ENCODE measurements at places on chromosomes 13 and 19.

DNA sequence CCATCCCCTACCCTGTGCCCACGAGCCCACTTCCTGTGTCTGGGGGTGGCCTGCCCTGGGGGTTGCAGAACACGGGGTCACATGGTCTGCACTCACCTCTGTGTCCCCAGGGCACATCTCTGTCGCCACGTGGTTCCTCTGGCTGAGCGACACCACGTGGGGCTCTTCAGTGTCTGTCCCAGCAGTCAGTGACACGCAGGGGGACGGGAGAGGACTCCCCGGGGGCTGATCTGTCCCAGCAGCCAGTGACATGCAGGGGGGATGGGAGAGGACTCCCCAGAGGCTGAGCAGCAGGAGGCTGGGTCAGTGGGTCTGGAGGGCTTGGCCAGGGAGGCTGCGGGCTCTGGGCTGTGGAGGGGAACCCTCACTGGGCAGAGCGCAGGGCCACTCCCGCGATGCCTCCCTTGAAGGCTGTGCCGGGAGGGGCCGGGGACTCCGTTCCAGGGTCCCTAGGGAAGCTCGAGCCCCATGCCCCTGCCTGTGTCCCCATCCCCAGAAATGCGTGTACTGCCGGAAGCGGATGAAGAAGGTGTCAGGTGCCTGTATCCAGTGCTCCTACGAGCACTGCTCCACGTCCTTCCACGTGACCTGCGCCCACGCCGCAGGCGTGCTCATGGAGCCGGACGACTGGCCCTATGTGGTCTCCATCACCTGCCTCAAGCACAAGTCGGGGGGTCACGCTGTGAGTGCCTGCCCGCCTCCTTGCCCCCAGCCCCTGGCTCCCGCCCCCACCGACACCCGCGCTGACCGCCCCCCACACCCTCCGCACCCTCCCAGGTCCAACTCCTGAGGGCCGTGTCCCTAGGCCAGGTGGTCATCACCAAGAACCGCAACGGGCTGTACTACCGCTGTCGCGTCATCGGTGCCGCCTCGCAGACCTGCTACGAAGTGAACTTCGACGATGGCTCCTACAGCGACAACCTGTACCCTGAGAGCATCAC lies 174.8 kb downstream of the KDM4B start:
- no peak for DNase-seq

GRCh38 chr19:29635963-29636362 lies 29.3 kb upstream of the PLEKHF1 start:
- no peak for DNase-seq

DNA sequence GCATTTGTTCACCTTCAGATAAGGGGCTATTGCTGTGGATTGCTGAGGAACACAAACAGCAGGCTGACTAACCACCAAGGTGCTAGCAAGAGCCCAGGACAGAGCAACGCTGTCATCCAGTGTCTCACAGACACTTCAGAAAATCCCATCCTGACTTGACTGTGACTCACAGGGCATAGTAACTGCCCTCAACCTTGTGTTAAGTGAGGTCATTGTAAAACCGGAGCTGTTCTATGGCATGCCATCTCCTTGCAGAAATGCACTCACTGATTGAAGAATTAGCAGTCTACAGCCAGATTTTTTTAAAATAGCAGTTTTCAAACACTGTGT lies 51.1 kb downstream of the TNFRSF19 start:
- DNase-seq = no peak

DNA sequence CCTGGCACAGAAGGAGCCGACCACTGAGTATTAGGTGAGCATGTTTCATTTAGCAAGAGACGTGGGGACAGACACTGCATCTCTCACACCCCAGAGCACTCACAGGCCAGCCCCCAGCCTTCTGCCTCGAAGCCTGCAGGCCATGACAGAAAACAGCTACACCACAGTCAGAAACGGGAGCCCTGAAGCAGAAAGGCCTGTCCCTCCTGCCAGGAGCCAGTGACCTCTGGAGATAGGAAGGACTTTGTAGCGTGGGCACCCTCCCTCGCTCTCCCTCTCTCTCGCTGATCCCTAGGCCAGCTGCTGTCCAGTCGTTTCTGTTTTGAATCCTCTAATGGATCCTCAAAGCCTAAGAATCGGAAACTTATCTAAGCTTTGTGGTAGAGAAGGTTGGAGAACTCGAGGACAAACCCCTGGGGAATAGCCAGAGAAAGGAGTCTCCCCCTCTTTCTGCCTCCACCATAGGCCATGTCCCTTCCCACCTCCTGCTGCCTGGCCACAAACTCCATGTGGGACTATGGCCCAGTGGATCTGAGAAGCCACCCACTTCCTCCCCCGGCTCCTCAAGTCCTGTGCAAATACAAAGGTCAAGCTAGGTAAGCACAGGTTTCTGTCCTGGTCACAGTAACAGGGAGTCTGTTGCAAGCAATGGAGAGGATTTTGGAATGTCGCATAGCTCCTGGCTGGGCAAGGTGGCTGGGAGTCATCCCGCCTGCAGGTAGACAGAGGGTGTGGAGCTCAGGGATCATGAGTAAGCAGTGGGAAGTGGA lies 95.1 kb downstream of the NUFIP1 start:
- DNase-seq = no peak

- no peak for DNase-seq
Measured at GRCh38 chr13:20149762-20150161, 11.1 kb downstream of the GJA3 start.

DNA sequence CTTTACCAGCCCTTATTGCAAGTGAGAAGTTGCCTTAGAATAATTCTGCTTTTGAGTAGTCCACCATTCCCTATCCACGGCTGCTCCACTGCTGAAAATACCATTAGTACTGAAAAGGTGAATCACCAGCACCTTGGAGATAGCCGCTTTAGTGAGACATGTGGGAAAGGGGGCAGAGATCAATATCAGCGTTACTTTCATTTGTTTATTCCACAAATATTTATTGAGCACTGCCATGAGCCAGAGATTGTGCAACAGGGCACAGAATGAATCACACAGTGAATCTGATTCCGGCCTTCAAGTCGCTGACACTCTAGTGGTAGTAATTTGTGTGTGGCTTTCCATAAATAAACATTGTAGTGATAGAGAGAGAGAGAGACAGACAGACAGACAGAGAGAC lies 31.5 kb upstream of the MYO16 start:
- no peak for DNase-seq

DNA sequence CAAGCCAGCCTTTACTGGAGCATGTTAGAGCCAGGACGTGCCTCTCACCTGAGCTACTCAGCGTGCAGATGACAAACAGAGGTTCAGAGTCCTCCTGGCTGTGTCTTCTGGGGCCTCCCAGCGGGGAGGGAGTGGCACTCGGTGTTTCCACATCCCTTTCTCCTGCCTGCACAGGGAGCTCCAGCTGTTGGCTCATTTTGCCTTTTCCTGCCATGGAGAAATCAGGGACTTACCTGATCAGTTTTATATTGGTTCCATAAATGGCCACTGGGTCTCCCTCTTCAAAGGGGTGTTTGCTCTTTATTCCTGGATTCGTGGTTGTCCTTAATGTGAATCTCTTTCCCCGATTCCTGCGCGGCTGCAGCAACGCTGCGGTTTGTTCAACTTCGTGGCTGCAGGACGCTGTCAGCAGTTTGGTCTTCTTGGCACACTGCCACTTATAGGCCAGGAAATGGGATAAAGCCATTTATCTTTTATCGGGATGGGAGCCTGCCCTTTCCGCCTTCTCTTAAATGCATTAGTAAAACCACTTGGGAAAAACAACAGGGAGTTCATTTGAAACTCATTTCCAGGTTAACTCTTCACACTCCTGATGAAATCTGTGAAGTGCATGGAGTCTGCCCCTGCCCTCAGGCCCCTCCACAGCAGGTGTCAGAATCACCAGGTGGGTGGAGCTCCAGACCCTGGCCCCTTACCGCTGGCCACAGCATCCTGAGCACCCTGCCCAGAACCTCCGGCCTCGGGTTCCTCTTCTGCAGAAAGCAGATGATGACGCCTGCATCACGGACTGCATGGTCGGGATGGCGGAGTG lies 39.8 kb upstream of the MCF2L start:
- DNase-seq = no peak

DNA sequence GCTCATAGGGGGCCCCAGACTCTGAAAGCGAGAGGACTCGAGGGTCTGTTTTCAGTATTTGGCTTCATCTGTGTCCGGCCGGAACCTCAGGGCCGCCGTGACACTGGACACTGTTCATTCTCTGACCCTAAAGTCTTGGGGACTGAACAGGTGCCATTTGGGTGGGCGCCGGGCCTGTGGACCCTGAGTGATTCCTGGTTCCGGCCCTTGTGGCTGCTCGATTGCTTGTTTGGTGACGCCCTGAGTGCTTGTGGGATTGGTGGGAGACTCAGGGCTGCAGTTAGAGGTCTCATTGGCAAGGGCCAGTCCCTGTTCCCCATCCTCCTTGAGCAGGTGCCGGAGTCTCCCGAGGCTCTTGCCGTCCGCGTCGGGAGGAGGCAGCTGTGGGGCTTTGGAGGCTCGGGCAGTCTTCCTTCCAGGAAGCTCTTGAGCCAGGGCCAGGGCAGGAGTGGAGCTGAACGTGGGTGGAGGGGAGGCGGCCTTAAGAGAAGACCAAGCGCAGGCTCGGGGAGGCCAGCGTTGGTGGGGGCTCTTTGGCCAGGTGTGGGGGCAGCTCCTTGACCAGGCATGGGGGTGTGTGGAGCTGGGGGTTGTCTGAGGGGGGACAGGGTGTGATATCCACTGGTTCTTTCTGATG lies 4.7 kb downstream of the PTBP1 start:
- DNase-seq = no peak

DNA sequence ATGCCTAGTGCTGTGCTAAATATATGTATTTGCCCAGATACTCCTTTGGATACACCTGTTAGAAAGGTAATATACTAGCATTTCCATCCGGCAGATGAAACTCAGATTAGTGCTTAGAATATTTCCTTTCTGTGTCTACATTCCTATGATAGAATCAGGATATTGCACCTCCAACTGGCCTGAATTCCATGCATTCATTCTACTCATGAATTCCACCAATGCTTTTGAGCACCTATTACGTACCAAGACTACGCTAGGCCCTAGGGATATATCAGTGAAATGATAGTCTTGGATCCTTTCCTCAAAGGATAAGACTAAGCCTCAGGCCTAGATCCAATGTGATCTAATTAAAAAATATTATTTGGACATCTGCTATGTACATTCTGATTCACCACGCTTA lies 223.8 kb upstream of the SERP2 start:
- no peak for DNase-seq

DNA sequence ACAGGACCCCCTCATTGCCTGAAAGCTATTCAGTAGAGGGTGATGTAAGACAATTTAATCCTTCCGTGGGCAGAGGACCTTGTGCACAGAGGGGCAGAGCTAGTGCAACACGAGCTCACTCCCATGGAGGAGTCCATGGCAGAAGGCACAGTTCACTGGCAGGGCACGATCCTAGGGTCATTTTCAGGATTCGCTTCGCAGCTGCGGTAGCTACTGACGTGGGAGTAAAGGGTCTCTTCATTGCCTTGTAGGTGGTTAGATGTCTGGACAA lies 207.8 kb downstream of the FOXO1 start:
- DNase-seq = no peak

- no peak for DNase-seq
Measured at GRCh38 chr19:33406521-33407139, 33.1 kb downstream of the CEBPG start.

GRCh38 chr19:54792814-54793213 lies 10.6 kb upstream of the KIR2DL4 start:
- DNase-seq = no peak

- DNase-seq = no peak
Measured at GRCh38 chr19:6712692-6713670, 7.5 kb downstream of the C3 start.

- no peak for DNase-seq
Measured at GRCh38 chr13:51971520-51972426, 39.5 kb downstream of the ATP7B start.

DNA sequence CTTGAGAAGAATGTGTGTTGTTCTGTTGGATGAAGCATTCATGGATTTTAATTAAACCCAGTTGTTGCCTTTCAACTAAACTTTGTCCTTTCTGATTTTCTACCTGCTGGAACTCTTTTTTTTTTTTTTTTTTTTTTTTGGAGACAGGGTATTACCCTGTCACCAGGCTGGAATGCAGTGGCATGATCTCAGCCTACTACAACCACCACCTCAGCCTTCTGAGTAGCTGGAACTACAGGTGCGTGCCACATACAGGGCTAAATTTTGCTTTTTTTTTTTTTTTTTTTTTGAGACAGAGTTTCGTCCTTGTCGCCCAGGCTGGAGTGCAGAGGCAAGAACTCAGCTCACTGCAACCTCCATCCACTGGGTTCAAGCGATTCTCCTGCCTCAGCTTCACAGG lies 6.9 kb downstream of the ZNF791 start:
- no peak for DNase-seq

- no peak for DNase-seq
Measured at GRCh38 chr13:37667702-37668101, 69.1 kb upstream of the POSTN start.

DNA sequence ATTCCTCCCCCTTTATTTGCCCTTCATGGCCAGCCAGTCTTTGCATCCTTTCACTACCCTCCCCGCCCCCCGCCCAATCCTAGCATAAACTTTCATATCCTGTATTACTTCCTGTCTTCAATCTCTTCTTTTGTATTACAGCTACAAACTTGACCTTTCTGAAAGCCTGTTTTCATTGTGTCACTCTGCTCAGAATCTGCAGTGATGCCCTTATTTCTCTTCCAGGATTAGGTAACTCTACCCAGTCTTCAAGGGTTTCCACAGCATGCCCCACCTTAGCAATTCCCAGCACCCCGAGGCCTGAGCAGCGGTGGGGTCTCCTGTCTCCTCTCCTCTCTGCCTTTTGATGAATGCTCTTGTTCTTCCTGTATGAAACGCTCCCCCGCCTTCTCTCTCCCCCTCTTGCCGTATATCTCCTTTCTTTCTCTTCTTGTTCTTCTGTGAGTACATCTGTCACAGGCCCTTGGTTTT lies 145.6 kb downstream of the SHISA2 start:
- no peak for DNase-seq

DNA sequence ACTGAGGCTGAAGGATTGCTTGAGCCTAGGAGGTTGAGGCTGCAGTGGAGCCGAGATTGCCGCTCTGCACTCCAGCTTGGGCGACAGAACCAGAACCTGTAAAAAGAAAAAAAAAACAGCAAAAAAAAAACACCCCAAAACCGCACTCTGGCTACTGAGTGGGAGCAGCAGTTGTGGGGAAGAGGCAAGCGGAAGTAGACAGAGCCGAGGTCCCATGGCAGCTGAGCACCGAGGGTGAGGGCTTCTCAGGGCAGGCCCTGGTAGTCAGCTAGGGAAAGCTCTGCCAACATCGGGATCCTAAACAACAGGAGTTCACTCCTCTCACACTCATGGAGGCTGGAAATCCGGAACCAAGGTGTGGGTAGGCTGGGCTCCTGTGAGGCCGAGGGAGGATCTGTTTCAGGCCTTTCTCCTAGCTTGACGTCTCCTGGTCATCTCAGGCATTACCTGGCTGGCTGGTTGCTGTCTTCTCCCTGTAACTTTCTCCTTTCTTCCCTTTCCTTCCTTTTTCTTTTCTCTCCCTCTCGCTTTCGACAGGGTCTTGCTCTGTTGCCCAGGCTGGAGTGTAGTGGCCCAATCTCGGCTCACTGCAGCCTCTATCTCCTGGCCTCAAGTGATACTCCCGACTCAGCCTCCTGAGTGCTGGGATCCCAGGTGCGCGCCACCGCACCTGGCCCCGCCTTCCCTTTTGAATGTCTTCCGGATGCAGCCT lies 15.8 kb upstream of the LATS2 start:
- no peak for DNase-seq

GRCh38 chr19:48991873-48992580 lies 1.1 kb downstream of the GYS1 start:
- no peak for DNase-seq

- DNase-seq = no peak
Measured at GRCh38 chr19:5696196-5697021, 6.3 kb downstream of the RPL36 start.

Measured in cortex of kidney (tissue), 1 donor.